ENCODE measurements at places on chromosomes 2 and 18.
A peak's percentile ranks its signal among the peaks of the same experiment; 100 is the strongest.

GRCh38 chr2:115400940-115401339 is 958.5 kb downstream of the DPP10 start:
- no peak for DNase-seq

DNA sequence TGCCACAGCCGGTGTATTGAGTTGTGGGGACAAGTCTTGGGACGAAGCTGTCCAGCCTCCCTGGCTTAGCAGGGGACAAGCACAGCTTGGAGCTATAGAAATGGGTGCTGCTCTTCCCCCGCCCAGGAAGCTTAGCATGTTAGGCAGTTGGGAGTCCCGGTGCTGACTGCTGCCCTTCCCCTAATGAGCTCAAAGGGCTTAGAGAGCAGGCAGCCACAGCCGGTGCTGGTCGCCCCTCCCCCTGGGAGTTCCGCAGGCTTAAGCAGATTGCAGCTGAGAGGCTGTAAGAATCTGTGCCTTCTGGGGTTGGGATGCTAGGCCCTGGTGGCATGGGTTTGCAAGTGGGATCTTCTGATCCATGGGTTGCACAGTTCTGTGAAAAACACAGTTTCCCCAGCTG is 237.3 kb downstream of the DCDC2C start:
- no peak for DNase-seq

DNA sequence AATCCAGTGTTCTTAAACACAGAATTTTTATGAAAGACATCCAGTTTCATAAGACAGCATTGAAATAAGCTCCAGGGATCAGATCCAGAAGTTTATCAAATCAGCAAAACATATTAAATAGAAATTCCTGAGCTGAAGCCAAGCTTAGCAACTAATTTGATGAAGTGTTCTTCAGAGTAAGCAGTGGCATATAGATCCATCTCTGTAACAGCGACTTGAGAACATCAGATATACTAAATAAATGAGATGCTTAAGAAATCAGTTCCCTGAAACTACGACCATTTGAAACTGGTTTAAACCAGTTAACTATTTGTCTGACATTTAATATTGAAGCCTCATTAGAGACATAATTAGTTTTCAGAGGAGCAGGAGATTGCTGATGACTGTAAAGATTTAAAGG is 34.1 kb downstream of the PPP1R1C start:
- no peak for DNase-seq

DNA sequence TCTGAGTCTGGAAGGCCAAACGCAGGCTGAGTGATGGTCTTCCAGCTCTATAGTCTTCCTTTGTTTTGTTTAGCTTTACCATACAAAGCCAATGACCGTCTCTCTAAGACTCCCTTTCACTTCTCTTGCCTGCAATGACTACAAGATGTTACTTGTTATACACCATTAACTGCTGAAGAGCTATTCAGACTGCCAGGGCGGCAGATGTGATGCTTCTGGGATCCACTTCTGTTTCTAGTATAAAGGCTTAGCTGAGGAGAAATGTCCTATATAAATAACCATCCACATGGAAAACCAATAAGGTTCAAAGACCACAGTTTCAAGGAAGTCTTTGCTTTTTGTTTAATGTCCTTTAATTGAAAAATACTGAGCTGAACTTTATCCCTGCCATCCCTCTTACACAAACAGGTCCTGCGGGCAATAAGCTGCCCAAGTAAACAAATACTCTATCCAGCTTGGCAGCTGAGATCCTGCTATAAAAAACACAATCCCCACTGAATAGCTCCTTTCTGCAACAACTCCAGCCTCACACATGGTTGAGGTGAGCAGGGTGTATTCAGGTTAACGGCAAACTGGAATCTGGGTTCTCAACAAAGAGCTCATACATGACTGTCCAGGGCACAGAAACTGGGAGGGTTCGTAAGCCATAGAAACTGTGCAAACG is 124.6 kb downstream of the VIT start:
- DNase-seq: no peak

DNA sequence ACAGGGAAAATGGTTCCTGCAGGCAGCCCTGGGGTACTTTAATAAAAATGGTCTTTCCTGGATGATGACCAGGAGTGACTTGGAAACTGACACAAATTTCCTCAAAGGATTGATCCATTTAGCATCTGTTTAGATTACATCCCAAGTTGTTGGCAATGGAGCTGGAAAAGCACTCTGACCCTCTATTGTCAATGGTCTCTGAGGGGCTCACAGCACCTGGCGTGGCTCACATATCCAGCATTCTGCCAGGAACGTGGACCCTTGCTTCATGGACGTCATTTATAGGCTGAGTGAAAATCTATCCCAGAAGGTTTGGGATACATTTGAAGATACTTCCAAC is 43.8 kb downstream of the SERTAD2 start:
- DNase-seq: no peak

DNA sequence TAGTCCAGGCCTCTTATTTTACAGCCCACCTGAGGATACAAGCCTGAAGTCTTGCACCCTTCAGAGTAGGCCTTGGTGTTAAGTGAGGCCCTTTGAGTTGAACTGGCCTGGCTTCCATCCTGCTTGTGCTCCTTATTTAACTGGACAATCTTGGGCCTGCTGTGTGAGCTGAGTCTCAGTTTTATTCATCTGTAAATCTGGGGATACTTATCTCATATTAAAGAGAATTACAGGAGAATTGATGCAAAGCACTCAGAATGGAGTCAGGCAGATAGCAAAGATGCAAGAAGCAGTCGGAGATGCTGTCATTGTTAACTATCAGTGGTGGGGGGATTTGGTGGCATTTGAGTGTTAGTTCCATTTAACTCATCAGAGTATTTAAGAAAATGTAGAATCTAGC is 36.8 kb downstream of the MFSD6 start:
- DNase-seq: no peak

DNA sequence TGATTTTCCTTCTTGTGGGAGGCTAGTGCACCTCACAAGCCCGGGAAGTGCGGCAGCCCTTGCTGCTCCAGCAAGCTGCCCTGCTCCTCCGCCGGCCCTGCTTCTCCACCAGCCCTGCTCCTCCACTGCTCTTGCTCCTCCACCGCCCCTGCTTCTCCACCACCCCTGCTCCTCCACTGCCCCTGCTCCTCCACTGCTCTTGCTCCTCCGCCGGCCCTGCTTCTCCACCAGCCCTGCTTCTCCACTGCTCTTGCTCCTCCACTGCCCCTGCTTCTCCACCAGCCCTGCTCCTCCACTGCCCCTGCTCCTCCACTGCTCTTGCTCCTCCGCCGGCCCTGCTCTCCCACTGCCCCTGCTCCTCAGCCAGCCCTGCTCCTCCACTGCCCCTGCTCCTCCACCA is 95.6 kb downstream of the NDUFA10 start:
- no peak for DNase-seq

GRCh38 chr18:36580266-36580665 is 248.5 kb downstream of the TPGS2 start:
- DNase-seq: peak; percentile 38

DNA sequence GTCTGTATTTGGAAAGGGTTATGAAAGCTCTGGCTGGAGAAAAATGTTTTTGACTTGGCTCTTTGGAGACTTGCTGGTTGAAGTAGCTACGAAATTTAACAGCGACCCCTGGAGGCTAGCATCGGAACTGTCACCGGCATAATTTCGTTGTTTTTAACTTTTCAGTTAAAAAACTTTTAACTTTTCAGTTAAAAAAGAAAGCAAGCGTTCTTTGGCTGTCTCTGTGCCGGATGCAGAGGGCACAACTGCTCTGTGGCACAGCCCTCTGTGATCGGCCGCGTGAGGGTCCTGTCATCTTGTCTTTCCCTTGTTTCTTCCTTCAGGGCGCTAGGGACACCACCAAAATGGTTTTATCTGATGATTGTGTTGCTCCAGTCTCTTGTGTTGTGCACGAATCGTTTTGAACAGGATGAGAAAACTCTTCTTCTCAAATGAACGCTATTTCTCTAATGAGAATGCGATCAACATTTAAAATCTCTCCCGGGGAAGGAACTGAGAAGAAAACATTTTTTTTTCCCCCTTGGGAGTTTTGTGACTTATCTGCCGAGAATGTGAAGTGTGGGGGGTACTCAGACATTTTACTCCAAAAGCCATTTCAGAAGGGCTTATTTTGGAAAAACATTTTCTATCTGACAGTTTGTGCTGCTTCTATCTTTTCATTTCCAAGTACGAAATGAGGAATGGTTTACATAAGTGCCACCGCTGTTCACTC is 57.1 kb downstream of the ADCYAP1 start:
- peak; percentile 65 for DNase-seq

- no peak for DNase-seq
These were observed 26.1 kb upstream of the INO80D start for GRCh38 chr2:206112108-206112507.

GRCh38 chr18:48910972-48911545 is 39.7 kb downstream of the SMAD7 start:
- no peak for DNase-seq

- DNase-seq: peak; percentile 67
These were observed 332.4 kb upstream of the KYNU start for GRCh38 chr2:142545036-142545435.

- no peak for DNase-seq
These were observed 34.5 kb upstream of the L3MBTL4 start for GRCh38 chr18:6449213-6449612.

GRCh38 chr2:45670646-45671045 is 19.2 kb downstream of the PRKCE start:
- DNase-seq: no peak

DNA sequence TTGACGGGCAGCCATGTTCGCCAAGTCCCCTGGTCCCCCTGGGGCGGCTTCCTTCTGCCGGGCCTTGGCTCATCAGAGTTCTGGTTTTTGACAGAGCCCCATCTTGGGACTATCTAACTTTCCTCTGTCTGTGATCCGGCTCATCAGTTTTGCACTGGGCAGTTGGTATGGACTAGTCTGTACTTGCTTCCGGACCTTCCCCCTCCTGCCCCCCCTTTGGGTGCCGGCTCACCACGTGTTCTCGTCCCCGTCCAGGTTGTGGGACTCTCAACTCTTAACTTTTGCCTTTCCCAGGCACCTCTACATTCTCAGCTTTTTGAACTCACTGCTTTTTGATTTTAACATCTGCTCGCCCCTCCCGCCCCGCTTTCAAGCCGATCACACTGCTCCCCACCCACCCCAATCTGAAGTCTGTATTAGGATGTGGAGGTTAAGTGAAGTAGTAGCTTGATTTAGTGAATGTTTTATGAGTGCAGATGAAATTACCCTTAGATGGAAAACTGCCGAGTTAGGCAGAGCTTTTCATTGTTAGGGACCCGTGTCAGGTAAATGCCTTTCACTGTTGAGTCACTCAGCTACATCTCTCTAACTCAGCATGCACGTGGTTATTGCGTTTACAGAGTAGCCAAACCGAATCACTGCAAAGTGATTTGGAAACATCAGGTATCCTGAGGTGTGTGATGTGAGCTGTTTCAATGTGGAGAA is 874 bp downstream of the WDR43 start:
- peak; percentile 35 for DNase-seq

GRCh38 chr18:69469444-69469919 is 68.8 kb downstream of the DOK6 start:
- DNase-seq: no peak

DNA sequence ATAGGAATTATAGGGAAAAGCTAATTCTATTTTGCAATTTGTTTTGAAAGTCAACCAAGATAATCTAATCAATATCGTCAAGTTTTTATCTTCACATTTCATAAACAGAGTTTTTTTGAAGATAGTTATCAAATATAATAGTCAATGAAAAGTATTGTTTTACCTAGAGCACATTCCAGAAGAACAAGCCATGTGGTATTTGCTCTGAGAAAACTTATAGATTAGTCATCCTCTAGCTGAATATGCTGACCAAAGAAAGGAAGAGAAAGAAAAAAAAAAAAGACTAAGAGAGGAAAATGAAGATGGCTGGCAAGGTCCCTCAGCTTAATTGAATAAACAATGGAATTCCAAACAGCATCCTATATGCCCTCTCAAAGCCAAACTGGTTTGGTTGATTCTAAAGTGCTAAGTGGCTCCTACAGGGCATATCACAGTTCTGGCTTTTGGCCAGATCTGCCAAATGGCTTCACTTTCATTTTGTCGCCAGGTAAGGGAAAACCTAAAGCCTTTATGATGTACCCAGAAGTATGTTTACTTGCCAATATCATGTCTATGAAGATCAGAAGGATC is 132.6 kb downstream of the VWC2L start:
- DNase-seq: peak; percentile 67

DNA sequence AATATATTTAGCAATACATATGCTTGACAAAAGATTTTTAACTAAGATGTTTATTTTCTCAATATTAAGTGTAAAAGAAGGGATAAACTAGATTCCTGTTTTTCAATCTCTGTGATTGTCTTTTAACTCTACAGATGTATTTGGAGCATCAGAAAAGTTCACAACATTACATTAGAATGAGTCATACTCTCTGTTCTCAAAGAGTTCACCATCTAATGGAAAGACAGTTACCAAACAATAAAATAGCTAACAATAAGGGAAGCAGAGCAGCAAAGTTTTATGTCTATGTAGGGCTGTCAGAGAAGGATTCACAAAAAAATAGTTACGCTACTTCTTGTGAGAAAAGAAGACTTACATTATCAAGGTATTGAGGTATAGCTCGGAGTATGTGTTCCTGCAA is 109.2 kb upstream of the MAP2 start:
- peak; percentile 35 for DNase-seq

GRCh38 chr2:167510071-167510759 is 621.9 kb downstream of the XIRP2 start:
- DNase-seq: peak; percentile 24

GRCh38 chr2:40268566-40268965 is 183.3 kb downstream of the SLC8A1 start:
- no peak for DNase-seq

DNA sequence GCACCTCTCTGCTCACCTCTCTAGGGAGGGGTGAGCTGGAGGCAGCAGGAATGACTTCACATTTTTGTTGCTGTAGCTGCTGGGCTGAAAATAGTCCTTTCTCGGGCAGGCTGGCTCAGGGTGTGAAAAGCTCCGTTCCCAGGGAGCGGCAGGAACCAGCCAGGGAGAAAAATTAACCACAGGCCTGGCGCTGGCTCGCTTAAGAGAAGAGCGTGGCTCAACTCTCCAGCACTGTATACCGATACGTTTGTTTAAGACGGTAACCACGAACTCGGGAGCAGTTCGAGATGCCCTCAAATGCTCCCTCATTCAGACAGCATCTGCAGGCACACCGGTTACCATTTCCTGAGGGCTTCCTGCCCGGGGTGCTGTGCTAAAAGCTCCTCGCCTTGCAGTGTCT is 129.6 kb downstream of the CELF4 start:
- DNase-seq: no peak

DNA sequence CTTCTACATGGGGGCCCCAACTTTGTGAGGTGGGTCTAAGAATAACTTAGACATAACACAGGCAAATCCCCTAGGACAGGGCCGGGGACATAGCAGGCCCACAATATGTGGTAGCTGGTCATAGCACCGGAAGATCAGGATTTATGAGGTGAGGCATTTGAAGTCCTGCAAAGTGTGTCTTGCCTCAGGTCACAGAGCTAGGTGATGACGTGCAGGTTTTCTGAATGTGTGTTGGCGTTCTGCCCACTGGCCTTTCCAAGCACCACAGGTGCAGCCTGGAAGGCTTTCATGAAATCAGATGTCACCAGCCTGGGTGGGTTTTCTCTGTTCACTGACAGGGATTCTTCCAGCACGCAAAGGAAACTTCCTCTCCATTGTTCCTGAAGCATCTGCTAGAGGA is 119.1 kb downstream of the LRATD1 start:
- no peak for DNase-seq

GRCh38 chr2:225431105-225431863 is 31.8 kb downstream of the NYAP2 start:
- DNase-seq: no peak

All from astrocyte of the spinal cord (primary cell).